Breast epithelium (tissue), 4 donors: ENCODE measurements at places on chromosomes 13 and 19. TPM values are rescaled to one million over a fixed set of nuclear protein-coding genes. Genes with fewer than 3 reads are reported as not detected.
A peak's percentile ranks its signal among the peaks of the same experiment; 100 is the strongest.

- peaks cover 4% of the 10 kb centered on the region for H3K36me3 ChIP-seq
- DNase-seq = no peak
- H3K4me3 ChIP-seq = no peak overlapping the region
- H3K4me1 ChIP-seq = no peaks in the 10 kb centered on the region
- no peaks in the 10 kb centered on the region for H3K27me3 ChIP-seq
Observed at GRCh38 chr19:3618144-3618810, 8.3 kb downstream of the CACTIN start.

SUGT1 gene
- total RNA-seq = 24.6 TPM

DNA sequence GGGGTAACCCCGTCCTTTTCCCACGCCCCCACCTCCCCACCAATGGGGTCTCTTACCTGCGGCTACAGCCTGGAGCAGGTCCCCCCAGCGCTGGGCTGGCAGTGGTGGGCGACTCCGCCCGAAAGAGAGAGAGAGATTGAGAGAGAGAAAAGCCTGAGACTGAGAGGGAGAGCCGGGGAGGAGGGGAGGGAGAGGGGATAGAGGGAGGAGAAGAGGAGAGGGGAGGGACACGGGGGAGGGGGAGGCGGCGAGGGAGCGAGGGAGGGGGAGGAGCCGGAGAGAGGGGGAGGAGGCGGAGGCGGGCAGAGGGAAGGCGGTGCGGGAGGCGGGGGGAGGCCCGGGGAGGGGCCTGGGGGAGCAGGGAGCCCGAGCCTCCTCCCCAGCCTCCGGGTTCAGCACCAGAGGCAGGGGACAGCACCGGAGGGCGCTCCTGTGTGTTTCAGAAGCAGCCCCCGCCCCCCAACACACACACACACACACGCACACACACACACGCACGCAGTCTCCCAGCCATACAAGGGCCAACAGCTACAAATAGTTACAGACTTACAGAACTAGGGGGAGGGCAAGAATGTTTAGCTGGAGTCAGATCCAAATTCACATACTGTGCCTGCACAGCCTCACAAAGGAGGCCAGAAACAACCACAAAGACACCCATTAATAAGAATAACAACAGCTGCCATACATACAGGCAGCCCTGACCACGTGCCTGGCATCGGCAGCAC is at the start of gene SLC8A2:
SLC8A2 (minus strand) TSS at position 161 of the 725 bp plus-strand sequence. CDS start 5,490 bp downstream, outside the sequence.
- no peaks in the 10 kb centered on the region for H3K27me3 ChIP-seq
- peak within 1 kb of the TSS; percentile 9 for H3K4me3 ChIP-seq
- no peaks in the 10 kb centered on the region for H3K4me1 ChIP-seq
- H3K36me3 ChIP-seq = no peaks in the 10 kb centered on the region

DNA sequence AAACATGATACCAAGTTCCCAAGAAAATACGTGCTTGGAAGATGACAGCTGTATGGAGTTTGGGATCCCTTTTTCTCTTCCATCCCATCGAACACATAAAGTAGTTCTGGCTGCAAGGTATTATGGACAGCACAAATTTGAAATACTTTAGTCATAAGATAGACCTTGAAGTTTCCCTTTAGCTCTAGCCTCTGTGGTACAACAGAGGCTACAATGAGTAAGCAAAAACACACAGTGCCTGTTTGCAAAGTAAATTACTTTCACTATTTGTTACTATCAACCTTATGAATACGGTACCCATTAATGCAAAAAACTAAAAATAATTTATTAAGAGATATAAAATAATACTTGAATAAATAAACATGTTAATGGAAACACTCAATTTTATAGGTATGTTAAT is 21.0 kb upstream of the LRCH1 start:
- no peak for DNase-seq
- H3K36me3 ChIP-seq = no peaks in the 10 kb centered on the region
- no peaks in the 10 kb centered on the region for H3K4me1 ChIP-seq
- no peaks in the 10 kb centered on the region for H3K27me3 ChIP-seq
- H3K4me3 ChIP-seq = no peak overlapping the region
- H3K27ac ChIP-seq = no peak overlapping the region

GRCh38 chr13:114283576-114283975 is 2.2 kb downstream of the UPF3A start:
- no peaks in the 10 kb centered on the region for H3K27me3 ChIP-seq
- no peak for DNase-seq
- no peak overlapping the region for H3K27ac ChIP-seq
- H3K4me1 ChIP-seq = peaks cover 8% of the 10 kb centered on the region
